AG20443 (cell line): ENCODE measurements at places on chromosomes 1 and 21.
A peak's percentile ranks its signal among the peaks of the same experiment; 100 is the strongest.

DNA sequence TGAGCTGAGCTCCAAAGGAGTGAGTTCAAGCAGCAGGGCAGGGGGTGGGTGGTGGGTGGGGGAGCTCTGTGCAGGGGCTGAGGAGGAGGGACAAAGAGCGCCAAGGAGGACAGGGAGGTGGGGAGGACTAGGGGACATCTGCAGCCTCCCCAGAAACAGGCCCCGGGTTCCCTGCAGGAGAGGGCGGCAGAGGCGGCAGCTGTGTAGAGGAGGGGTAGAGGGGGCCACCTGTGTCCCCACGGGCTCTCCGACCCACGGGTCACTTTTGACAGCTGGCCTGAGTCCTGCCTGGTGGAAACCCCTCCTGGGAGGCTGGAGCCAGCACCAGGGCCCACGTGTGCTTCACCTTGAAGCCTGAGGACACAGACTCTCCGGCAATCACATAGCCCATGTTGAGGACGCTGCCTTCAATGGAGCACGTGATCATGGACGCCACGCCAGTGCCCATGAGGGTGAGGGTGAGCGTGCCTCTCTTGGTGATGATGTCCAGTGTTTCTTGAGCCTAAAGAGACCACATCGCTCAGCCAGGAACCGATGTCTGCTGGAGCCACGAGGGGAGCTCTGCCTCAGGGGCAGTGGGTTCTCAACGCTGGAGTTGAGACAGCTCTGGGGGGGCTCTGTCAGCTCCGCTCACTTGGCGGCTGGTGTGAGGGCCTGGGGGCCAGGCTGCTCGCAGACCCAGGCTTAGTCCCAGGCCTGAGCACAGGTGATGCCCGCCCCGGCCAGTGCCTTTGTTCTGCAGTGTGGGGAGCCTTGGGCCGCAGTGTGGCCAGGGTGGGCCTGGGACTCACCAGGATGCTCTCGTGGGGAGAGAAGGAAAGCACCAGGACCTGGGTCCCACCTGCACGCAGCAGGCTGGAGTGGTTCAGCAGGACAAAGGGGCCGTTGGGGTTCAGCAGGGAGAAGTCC lies 6.6 kb upstream of the TMEM52 start:
- no peak for DNase-seq

DNA sequence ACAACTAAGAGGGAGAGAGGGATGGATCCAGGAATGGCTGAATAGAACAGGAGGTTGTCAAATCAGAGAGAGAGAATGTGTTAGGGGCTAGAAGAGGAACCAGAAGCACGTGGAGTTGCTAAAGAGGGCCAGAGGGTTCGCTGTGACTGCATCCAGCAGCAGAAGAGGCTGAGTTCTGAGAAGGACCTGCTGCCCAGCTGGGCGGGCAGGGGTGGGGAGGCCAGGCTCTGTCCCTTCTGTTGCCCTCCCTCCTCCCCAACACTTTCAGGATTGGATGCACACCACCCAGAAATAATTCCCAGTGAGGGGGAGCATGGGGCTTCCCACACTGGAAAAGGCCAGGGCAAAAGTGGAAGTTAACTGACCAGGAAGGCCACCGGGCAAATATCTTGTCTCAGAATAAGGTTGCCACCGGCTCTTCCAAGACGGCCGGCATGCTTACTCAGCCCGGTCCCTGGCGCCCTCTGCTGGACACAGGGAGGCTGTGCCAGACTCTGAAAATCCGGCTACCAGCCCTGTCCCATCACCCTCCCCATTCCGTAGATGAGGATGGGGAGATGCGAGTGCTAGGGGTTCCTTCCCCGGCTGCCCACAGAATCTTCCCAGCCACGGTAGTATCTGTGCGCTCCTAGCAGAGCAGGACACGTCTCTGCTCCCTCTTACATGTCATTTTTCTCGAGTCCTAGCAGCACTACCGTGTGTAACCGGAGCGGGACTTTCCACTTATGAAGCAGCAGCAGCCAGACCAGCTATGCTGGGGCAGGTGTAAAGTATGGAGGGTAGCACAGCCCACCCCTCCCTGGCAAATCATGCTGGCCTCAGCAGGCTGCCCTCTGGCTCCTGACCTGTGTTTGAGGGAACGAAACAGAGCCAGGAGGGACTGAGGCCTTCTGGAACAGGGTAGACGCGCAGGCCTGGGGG lies 46.8 kb upstream of the A3GALT2 start:
- DNase-seq, result peak; percentile 91

- no peak for DNase-seq
These were observed 1544.1 kb downstream of the PLA2G4A start for GRCh38 chr1:188372821-188373220.

- DNase-seq, result no peak
These were observed 37.9 kb upstream of the PODN start for GRCh38 chr1:53024117-53024516.

GRCh38 chr1:117201808-117202207 lies 8.9 kb downstream of the VTCN1 start:
- DNase-seq, result no peak

DNA sequence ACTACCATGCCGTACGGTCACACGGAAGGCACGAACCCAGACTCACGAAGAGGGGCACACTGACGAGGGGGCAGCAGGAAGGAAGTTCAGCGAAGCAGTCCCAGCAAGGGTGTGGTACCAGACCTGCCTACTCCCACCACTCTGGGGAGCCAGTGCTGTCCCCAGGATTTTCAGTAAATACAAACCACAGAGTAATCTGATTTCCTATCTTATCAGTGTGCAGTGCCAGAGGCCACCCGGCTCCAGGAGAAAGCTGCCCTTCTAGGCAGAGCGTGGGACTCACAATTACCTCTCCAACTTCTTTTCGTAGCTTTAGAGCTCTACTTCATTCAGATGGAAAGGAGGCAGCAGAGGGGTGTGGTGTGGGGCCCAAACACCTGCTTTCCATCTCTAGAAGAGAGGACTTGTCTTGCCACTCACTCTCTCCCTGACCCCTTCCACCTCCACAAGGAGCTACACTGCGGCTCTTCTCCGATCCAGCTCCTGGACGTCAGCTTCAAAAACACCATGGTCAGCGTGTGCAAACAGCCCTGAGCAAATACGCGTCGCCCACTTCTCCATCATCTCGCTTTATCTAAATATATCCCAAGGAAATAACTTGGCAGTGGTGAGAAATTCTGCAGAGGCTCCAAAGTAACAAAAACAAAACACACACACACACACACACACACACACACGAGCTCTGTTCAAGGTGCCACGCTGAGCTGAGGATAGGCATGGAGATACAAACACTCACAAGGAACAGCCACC lies 98.5 kb downstream of the MRPL37 start:
- no peak for DNase-seq

GRCh38 chr1:62070384-62071011 lies 124.2 kb upstream of the L1TD1 start:
- DNase-seq, result peak; percentile 27

DNA sequence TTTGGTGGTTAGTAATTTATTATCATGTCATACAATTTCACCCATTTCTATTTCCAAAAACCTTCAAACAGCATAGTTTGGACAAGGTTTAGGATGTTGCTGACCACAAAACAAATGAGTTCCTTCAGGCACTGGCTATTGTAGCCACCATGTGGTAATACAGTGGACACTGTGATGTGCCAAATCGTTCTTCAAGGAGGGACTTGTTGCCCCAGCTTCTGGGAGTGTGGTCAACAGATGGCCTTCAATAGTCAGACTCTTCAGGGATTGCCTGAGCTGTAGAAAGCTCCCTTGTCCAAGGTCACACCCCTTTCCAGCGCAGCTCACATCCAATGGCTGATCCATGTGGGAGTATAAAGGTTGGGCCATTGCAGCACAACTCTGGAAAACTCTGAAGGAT lies 2.6 kb downstream of the PDE4B start:
- peak; percentile 26 for DNase-seq

DNA sequence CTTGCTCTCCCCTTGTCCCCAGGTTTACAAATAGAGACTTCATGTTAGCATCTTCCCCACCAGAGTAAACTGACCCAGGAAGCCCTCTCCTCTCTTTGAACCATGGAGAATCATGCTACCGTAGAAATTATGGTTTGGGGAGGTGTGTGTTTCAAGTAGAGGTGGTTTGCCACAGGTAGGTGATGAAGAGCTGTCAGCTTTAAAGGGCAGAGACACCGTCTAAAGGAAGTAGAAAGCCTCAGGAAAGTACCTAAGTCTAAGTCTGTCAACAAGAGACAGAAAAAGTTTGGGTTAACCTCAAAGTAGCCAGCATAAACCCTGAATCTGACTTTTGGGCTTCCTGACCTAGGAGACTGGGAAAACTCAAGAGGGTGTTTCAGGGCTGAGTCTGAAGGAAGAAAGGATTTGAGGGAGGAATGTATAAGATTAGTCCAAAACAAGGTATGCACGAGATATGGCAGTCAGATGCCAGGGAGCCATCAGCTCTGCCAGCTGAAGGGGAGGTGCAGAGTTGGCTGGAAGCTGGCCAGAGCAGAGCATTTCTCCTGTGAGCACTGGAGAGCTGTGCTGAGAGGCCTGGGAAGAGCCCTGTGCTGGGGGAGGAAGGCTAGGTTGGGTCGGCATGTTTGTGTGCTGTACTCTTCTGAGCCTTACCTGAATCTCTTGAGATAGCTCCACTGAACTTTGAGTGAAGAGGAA lies 14.3 kb downstream of the ADAMTSL4 start:
- DNase-seq, result no peak

GRCh38 chr1:11770011-11770410 lies 8.0 kb downstream of the C1orf167 start:
- DNase-seq, result no peak

GRCh38 chr1:70314706-70315304 lies 39.7 kb downstream of the ANKRD13C start:
- no peak for DNase-seq

GRCh38 chr1:183885142-183885735 lies 80.3 kb downstream of the RGL1 start:
- no peak for DNase-seq

- no peak for DNase-seq
These were observed 20.1 kb upstream of the CCDC17 start for GRCh38 chr1:45643978-45644377.

DNA sequence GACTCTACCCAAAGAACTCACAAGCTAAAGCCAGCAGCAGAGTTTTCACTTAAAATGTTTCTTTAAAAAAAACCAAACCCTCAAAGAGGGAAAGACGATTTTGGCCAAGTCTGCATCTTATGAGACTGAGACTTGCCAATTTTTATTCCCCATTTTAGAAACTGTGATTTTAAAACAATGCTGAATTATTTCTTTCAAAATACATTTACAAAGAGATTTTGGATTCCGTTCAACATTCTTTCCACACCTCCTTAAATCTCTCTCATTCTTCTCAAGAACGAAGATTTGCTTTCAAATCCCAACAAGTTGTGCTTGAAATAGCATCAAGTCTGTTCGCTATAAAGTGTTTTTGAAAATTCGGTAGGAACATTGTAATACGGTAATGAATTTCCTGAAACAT lies 133.9 kb upstream of the VANGL1 start:
- DNase-seq, result no peak

DNA sequence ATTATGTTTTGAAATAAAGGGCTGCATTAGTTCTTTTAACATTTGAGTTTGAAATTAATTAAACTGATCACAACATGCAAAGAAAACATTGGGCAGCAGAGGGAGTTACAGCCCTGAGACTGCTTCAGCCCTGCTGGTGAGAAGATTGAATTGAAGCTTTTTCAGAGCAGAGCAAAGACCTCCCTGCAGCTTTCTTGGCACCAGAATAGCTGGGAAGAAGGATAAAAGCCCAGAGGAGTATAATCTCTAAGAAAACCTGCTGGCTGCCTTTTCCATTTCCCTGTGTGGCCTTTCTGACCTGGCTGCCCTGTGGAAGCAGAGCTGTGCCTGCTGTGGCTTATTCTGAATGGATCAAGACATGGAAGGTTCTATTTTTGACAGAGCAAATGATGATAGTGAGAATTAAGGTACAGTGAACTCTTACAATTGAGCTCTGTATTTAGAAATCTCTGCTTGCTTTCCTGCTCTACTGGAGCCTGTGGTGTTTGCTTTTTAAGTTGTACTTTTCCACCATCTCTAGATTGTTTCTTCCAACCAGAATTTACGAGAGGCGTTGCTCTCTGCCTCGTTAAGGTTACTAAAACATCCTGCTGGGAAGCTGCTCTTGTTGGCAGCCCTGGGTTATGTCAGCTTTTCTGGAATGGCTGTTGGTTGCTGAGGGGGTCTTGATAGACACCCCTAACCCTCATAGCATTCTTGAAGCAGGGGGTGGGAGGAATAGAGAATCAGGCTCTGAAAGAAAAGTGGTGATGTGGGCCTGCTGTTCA lies 9.9 kb downstream of the SNRPE start:
- peak; percentile 91 for DNase-seq

DNA sequence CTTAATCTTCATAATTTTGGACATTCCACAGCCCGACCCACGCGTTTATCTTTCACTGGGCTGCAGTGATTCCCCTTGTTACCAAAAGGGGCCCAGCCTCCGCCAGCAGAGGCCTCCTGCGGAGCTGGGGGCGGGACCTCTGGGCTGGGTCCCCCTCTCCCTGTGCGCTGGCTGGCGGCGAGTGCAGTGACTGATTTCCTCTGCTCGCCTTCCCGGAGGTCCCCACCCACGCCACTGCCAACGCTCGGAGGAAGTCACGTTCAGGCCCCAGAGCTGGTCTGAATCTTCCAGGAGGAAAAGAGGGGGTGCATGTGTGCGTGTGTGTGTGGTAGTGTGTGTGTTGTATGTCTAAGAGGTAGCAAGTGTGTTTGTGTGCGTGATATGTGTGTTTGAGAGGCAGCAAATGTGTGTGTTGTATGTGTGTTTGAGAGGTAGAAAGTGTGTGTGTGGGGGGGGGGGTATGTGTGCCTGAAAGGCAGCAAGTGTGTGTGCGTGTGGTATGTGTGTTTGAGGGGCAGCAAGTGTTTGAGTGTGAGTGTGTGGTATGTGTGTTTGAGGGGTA lies 35.0 kb upstream of the JAK1 start:
- DNase-seq, result peak; percentile 91

GRCh38 chr1:230441183-230442029 lies 15.3 kb upstream of the PGBD5 start:
- DNase-seq, result no peak

GRCh38 chr1:16204634-16205333 lies 7.7 kb downstream of the ARHGEF19 start:
- DNase-seq, result no peak

GRCh38 chr21:35070436-35070835 lies 21.3 kb upstream of the RUNX1 start:
- DNase-seq, result no peak

DNA sequence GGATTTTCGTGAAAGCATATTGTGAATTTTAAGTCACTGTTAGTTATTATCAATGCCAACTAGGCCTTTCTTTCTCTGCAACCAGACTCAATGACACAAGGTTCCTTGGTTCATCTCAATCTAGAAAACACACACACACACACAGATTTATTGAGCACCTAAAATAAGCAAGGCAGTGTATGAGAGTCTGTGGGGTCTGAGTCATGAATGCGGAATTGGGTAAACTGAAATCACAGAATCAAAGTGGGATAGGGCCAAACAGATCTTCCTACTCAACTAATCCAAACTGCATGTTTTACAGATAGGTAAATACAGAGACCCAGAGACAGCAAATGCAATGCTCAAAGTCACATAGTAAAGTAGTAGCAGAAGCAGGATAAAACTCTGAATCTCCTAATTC lies 48.5 kb upstream of the NRDC start:
- no peak for DNase-seq
